ENCODE measurements at places on chromosomes 16 and 17.

- no peak for DNase-seq
Observed at GRCh38 chr17:69448431-69449102, 34.1 kb downstream of the MAP2K6 start.

GRCh38 chr16:19301931-19302330, 16.4 kb downstream of the CLEC19A start:
- DNase-seq = no peak

DNA sequence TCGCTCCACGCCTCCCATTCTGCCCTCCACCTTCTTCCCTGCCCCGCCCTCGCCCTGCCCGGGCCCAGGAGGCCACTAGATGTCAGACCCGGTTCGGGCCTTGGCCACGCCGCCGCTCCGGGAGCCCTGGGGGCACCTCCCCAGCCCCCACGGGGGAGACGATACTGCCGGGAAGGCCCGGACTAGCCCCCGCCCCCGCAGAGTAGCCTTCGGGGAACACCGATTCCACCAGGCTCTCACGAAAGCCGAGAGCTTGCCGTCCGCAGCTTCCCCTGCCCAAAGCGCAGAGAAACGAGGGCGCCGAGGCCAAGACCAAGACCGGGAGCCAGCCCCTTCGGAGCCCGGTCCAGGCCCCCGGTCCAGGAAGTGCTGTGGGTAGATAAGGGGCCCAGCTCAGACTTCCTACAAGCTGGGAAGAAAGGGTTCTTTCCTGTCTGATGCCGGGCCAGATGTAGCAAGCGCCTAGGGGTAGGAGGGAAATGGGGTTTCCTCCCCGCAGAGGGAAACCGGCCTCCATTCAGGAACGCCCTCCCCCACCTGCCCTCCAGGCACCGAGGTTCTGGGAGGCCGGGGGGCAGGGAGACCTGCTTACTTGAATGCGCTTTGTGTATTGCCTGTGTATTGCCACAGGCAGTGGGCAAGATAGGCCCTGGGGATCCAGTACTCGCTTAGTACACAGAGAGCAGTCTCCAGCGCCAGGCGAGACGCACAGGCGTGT, 806 bp upstream of the CYB561 start:
- no peak for DNase-seq

- no peak for DNase-seq
Observed at GRCh38 chr17:38898291-38898679, 27.1 kb upstream of the LASP1NB start.

- DNase-seq = no peak
Observed at GRCh38 chr17:61462719-61463315, 10.6 kb downstream of the TBX4 start.

GRCh38 chr16:80407265-80407987, 133.4 kb upstream of the DYNLRB2 start:
- DNase-seq = no peak

DNA sequence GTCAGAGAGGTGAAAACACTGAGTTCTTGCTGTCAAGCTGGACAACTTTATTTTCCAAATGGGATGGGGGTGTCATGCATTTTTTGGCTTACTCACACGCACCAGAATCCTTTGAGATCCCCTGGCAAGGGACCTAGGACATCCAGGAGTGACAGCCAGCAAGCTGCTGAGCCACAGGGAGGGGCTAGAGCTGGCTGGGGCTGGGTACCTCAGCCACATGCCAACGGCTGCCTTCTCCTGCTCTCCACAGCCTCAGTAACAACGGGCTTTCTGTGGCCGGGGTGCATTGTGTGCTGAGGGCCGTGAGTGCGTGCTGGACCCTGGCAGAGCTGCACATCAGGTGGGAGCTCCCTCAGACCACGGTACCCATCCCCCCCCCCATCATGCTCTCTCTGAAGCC, 47.6 kb downstream of the NLRC5 start:
- no peak for DNase-seq

- DNase-seq = no peak
Observed at GRCh38 chr17:39156491-39156890, 5.1 kb upstream of the PLXDC1 start.

GRCh38 chr17:77146246-77146632, 5.5 kb downstream of the SEC14L1 start:
- no peak for DNase-seq

GRCh38 chr17:41492351-41492750, 2.6 kb upstream of the KRT36 start:
- no peak for DNase-seq

DNA sequence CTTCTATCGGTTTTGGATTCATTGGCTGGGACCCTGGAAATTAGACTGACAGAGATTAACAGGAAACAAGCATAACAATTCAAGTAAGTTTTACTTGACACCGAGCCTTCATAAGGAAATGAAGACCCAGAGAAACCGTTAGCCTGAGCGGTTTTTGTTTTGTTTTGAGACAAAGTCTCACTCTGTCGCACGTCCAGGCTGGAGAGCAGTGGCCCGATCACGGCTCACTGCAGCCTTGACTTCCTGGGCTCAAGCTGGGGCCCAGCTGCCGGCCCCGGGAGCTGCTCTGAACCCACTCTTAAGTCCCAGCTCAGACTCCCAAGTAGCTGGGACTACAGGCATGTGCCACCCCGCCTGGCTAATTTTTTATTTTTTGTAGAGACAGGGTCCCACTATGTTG, 321.3 kb downstream of the SEC14L1 start:
- no peak for DNase-seq

- no peak for DNase-seq
Observed at GRCh38 chr17:17345294-17345597, 42.1 kb downstream of the NT5M start.

DNA sequence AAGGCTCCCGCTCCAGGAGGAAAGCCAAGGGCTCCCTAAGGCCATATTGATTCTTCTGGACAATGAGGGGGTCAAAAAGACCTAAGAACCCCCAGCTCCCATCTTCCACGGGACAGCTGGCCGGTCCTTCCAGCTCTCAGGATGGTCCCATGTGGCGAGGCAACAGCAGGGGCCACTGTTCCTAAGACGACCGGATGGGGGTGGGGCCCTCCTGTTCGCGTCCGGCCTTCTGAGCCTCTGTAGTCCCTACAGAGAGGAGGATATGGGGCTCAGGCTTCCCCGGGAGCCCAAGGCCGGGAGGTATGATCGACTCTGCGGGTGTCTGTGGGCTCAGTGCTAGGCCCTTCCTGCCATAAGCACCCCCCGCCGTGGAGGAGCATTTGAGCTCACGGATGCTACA, 6.0 kb upstream of the DCXR start:
- no peak for DNase-seq

DNA sequence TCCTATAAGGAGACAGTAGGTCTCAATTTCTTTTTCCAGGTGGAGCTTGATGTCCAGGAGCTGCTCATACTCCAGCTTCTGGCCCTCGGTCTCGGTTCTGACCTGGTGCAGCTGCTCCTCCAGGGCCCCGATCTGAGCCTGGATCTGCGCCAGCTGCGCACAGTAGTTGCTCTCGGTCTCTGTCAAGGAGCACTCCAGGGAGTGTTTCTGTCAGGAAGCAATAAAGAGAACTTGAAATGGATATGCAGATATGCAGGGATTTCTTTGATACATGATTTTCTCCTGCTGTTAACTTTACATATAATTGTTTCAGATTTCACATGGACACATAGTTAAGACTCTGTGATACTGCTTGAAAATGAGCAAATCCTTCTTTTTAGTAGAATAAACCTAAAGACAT, 4.7 kb downstream of the KRT25 start:
- DNase-seq = no peak

Measured in stimulated activated CD4-positive, alpha-beta T cell treated with anti-CD3 and anti-CD28 coated beads, Interleukin-12 subunit alpha, Interleukin-12 subunit beta, amount 100 ng/mL, for 24 hours (primary cell).